ENCODE measurements at places on chromosomes 6 and 20. TPM values are rescaled to one million over a fixed set of nuclear protein-coding genes. Genes with fewer than 3 reads are reported as not detected.
A peak's percentile ranks its signal among the peaks of the same experiment; 100 is the strongest.

GPLD1 gene
- 0.39 TPM for total RNA-seq

GRCh38 chr20:62624325-62624690 lies 18.0 kb upstream of the SLCO4A1 start:
- H3K36me3 ChIP-seq: no peaks in the 10 kb centered on the region
- no peaks in the 10 kb centered on the region for H3K27me3 ChIP-seq
- no peak overlapping the region for H3K27ac ChIP-seq
- H3K4me3 ChIP-seq: peak overlapping the region; percentile 80
- H3K4me1 ChIP-seq: peaks cover 21% of the 10 kb centered on the region
- no peak for DNase-seq

KCNK15 gene
- total RNA-seq: 1.1 TPM

TNFAIP3 gene
- 250 TPM for total RNA-seq

DSE gene
- total RNA-seq: 1.9 TPM

EDN1 gene
- total RNA-seq: 0.36 TPM

- no peaks in the 10 kb centered on the region for H3K36me3 ChIP-seq
- no peak for DNase-seq
- peaks cover 2% of the 10 kb centered on the region for H3K27me3 ChIP-seq
- no peaks in the 10 kb centered on the region for H3K4me1 ChIP-seq
Observed at GRCh38 chr6:84643778-84644177, 120.6 kb downstream of the TBX18 start.

MEI4 gene
- not detected for total RNA-seq

ME1 gene
- total RNA-seq: not detected

DNA sequence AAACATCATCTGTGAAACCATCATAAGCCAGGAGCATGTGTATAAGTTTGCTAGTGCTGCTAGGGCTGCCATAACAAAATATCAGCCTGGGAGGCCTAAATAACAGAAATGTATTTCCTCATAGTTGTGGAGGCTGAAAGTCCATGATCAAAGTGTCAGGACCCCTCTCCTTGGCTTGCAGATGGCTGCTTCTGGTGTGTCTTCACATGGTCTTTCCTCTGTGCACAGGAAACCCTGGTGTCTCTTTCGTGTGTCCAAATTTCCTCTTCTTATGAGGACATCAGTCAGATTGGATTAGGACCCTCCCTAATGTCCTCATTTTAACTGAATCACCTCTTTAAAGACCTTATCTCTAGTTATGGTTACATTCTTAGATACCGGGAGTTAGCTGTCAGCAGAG lies 6.2 kb upstream of the CITED2 start:
- DNase-seq: no peak
- H3K36me3 ChIP-seq: peaks cover 3% of the 10 kb centered on the region

DNA sequence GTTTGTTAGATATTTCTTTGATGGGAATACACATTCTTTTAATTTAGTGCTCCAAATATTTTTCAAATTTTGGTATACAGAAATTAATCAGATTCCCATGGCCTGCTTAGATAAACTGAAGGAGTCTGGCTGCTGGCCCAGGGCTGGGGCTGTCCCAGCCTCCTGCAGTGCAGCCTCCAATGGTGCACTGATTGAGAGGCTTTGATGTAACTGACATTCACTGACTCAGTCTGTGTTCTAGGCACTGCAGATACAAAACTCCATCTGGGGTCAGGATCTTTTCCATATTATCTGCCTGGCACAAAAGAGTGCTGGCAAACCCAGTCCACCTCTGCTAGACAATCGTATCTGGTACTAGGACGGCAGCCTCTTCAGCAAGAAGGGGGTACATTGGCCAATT lies 64.8 kb downstream of the GRIK2 start:
- no peaks in the 10 kb centered on the region for H3K36me3 ChIP-seq
- H3K27ac ChIP-seq: no peak overlapping the region
- no peaks in the 10 kb centered on the region for H3K27me3 ChIP-seq
- no peak for DNase-seq

GRCh38 chr20:49685809-49686208 lies 27.9 kb downstream of the B4GALT5 start:
- no peak overlapping the region for H3K4me3 ChIP-seq
- H3K4me1 ChIP-seq: peaks cover 47% of the 10 kb centered on the region
- peaks cover 16% of the 10 kb centered on the region for H3K36me3 ChIP-seq
- H3K27ac ChIP-seq: no peak overlapping the region
- DNase-seq: no peak

DNA sequence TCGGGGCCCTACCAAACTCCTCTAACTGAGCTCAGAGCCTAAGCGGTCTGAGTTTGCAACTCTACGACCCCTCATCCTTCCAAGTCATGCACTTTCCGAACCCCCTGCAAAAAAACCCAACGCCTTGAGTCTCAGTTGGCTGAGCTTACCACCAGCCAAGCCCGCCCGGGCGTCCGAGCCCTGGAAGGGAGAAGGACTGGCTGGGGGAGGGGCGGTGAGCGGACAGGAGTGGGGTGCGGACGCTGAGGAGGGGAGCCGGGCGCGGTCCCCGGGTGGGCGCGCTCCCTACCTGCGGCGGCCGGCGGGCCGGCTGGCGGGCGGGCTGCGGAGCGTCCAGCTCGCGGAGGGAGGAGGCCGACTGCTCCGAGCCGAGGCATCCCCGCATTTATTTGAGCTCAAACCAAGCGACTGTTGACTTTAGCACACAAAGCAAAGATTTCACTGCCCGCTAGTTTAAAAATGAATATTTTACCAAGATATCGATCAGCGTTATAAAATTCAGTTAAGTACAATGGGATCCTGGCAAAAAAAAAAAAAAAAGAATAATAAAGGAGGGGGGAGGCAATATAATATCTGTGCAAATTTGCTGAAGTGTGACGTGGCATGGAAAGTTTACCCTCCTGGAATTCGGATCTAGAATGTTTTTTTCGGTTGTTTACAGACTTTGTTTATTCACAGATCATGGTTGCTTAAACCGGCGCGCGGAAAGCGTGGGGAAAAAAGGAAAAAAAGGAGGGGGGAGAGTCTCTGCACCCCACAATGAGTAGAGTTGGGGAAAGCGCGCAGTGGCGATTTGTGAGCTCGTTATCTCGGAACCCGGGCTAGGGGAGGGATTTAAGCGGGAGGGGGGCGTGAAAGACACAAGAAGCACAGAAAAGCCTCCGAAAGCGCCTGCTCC lies 5.9 kb downstream of the FOXA2 start:
- DNase-seq: no peak
- peaks cover 68% of the 10 kb centered on the region for H3K27me3 ChIP-seq
- H3K4me1 ChIP-seq: no peaks in the 10 kb centered on the region
- H3K36me3 ChIP-seq: no peaks in the 10 kb centered on the region

DNA sequence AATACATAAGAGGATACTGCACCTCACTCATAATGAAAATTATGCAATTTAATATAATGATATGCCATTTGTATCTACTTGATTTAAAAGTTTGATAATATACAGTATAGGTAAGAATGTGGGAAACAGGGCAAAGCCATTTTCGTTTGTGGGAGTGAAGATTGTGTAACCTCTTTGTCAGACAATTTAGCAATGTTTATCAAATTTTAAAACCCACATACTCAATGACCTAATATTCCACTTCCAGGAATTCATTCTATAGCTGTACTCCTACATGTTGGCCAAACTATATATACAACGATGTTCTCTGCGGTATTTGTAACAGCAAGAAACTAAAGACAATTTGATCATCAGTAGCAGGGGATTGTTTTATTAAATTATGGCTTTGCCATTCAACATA lies 17.8 kb upstream of the FKBP5 start:
- H3K27ac ChIP-seq: no peak overlapping the region
- no peak overlapping the region for H3K4me3 ChIP-seq
- peaks cover 4% of the 10 kb centered on the region for H3K36me3 ChIP-seq
- no peaks in the 10 kb centered on the region for H3K27me3 ChIP-seq
- H3K4me1 ChIP-seq: peaks cover 36% of the 10 kb centered on the region

TMEM181 gene
- 17.7 TPM for total RNA-seq

Measured in activated T-helper 1 cell treated with anti-CD3 and anti-CD28 coated beads, Interleukin-12 subunit alpha, Interleukin-12 subunit beta, Interleukin-2, Interleukin-4 antibody, amounts not matched to agents 30 ng/mL and 10 ng/mL and 1 ng/mL, durations not matched to agents 14 hours and 24 hours and 36 hours (primary cell).